ENCODE measurements at places on chromosomes 13 and 19.

- no peak for DNase-seq
Observed at GRCh38 chr13:48961379-48961778, 14.3 kb upstream of the FNDC3A start.

DNA sequence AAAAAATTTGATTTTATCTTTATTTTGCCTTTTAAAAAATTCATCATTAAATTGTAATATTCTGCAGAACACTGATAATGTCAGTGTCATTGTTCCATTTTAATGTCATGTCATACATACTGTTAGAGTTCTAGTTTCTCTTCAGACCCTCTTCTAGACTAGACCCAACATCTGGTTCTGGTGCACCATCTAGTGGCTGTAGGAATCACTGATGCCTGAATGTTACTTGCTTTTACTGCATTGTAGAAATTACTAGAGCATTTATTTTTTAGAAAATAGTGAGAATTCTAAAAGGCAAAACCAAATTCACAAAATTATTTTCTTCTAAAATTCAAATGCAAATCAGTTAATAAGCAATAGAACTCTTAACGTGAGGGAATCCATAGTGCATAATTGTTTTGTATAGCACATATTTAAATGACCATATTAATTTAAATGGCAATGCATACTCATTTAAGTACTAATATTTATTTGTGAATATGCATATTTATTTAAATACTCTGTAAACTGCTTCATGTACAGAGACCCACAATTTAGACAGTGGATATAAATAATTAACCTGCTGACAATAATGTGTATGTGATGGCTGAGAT is 425.7 kb downstream of the KLF12 start:
- DNase-seq = no peak

DNA sequence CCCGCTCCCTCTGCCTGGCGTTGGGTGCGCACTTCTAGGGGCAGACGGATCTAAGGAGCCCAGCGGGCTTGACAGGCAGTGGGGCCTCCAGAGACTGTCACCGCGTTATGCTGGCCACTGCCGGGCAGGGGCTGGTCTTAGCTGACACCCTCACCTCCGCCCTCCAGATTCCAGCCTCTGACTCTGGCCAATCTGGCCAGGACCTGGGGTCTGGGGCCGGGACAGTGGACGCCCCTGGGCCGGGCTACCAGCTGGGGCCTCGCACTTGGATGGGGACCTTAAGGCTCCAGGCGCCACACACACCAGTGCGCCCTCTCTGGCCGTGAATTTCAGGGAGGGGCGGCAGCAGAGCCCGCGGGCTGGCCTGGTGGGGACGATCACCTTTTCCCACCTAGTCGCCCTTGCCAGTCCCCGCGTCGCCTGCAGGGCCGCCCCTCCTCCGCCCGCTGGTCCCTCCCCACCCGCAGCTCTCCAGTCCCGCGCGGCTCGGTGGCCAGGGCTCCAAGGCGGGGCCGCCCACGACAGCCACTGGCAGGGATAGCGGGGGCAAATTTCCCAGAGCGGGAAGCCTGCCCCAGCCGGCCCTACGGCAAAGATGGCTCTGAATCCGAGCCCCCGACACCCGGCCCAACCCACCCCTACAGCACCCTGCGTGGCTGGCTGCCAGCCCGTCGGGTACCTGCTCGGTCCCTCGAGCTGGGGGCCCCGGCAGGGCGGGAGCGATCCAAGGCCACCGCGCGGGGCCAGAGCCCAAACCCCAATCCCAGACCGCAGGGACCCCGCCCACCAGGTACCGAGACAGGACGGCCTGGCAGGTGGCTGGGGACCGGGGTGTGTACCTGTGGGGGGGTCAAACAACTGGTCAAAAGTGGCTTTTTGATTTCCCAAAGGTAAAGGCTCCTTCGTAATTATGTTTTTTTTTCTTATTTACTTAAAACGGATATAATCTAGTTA is 6.1 kb upstream of the ZNF98 start:
- DNase-seq = no peak

DNA sequence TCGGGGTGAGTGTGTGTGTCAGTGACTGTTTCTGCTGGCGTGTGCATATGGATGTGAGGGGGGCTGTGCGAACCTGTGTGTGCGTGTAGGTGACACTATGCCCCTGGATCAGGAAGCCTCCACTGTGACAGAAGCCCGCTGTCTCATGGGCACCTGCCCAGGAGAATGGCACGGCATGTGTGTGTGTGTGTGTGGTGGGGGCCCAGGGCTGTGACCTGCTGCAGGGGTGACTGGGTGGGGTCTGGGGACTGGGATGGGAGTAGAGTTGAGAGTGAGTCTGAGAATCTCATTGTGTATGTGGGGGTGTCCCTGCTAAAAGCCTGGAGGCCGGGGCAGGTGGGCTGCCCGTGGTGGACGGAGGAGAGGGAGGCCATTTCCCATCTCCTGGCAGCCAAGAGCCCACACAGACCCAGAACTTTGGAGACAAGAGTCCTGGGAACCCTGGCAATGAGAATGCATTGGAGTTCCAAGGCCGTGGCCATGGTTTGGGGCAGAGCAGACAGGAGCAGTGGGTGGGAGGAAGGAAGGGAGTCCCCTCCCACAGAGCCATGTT is 6.4 kb upstream of the TPM4 start:
- DNase-seq = no peak

GRCh38 chr13:101019126-101019525 is 344.5 kb upstream of the TMTC4 start:
- DNase-seq = no peak

- DNase-seq = no peak
Observed at GRCh38 chr19:367963-368629, 23.5 kb upstream of the MIER2 start.

- no peak for DNase-seq
Observed at GRCh38 chr13:53110181-53110580, 81.6 kb downstream of the OLFM4 start.

- no peak for DNase-seq
Observed at GRCh38 chr13:70090036-70090723, 17.4 kb upstream of the ATXN8OS start.

- no peak for DNase-seq
Observed at GRCh38 chr13:26882731-26883130, 122.1 kb upstream of the GPR12 start.

- no peak for DNase-seq
Observed at GRCh38 chr19:5339198-5339949, 1.2 kb downstream of the PTPRS start.

GRCh38 chr13:94829837-94830365 is 117.6 kb upstream of the SOX21 start:
- no peak for DNase-seq

- no peak for DNase-seq
Observed at GRCh38 chr19:48695743-48696352, at the start of gene FUT2. FUT2 (plus strand) TSS chr19:48695971; CDS start chr19:48702957, 6,986 bp downstream.

DNA sequence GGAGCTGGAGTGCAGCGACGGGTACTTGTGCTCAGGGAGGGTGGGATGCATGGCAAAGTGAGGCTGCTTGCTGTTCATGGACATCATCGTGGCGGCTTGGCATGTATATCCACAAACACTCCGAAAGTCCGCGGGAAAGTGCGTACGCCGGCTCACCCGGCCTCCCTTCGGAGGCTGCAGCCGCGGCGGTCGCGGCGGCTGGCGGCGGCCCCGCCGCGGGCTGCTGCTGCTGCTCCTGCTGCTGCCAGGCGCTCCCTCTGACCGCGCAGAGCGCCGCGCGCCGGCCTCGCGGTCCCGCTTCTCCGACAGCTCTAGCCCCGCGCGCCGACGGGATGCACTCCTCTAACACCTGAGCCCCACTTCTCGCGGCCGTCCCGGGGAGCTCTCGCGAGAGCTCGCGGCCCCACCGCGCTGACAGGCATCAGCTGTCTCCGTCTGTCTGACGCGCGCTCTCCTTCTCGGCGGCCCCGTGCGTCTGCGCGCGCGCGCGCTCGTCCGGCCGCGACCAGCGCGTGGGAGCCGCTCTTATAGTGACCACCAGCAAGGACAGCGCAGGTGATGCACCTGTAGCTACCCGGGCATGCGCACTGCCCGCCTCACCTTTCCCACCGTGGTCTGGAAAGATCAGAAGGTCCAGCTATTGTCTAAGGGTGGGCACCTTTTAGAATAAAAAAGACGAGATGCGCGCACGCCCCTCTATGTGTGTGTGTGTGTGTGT is at the start of gene POU4F1:
TSS of gene POU4F1 (minus strand) at position 313 of the 718 bp plus-strand sequence. CDS start at position 87, 226 bp downstream.
- peak; percentile 32 for DNase-seq

GRCh38 chr13:90375851-90376250 is 971.6 kb upstream of the MIR17HG start:
- no peak for DNase-seq
